ENCODE measurements at places on chromosomes 5 and 9.

GRCh38 chr9:96574455-96574854, 45.2 kb downstream of the CDC14B start:
- no peak for DNase-seq

- DNase-seq: no peak
These were observed 57.5 kb downstream of the PSAT1 start for GRCh38 chr9:78354324-78354973.

GRCh38 chr5:170342153-170342725, 44.7 kb upstream of the LCP2 start:
- DNase-seq: no peak

- DNase-seq: no peak
These were observed 31.8 kb upstream of the RXRA start for GRCh38 chr9:134294153-134295071.

- DNase-seq: no peak
These were observed 302.7 kb upstream of the RGMB start for GRCh38 chr5:98470747-98471146.

All from activated B cell treated with CpG ODN at 0.5 μM for 24 hours (primary cell).